Esophagus muscularis mucosa (tissue), 4 donors: ENCODE measurements at places on chromosomes 6 and 20.

DNA sequence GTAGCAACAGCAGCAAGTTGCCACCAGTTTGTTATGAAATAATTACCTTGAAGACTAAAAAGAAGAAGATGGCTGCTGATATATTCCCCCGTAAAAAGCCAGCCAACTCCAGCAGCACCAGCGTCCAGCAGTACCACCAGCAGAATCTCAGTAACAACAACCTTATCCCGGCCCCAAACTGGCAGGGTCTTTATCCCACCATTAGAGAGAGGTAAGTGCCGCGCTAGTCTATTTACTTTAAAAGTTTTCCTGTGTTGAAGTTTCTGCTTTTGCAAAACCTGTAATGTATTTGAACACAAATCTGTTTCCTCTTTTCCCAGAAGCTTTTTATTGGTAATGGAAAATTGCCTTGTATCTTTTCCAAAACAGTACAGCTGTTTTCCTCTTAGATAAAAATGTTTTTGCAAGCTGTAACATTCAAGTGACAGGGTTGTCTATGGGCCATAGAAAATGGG is 725 bp downstream of the BTBD3 start:
- no peak for DNase-seq
- peak overlapping the region; percentile 31 for H3K4me3 ChIP-seq
- peaks cover 9% of the 10 kb centered on the region for H3K36me3 ChIP-seq
- H3K27ac ChIP-seq = peak overlapping the region; percentile 21
- H3K4me1 ChIP-seq = peaks cover 42% of the 10 kb centered on the region

DNA sequence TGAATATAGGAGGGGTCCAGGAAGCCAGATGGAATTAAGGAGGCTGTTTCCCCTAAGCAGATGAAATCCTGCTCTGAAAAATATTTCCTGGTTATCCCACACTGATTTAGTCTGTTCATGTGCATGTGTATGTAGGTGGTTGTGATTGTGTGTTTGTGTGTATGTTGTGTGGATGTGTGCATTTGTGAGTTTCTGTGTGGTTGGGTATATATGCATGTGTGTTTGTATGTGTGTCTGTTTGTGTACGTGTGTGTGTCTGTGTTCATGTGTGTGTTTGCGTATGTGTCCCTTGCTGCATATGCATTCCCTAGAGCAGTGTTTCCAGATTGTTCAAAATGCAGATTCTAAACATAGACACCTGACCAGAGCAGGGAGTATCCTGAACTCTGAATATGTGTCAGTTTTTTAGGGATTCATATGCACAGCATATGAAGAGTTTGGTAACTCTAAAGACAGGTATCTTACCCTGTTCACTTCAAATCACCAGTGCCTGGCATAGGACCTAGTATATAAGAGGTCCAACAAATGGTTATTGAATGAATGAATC is 239.8 kb downstream of the MAFB start:
- no peak for DNase-seq
- H3K4me3 ChIP-seq = no peak overlapping the region
- no peaks in the 10 kb centered on the region for H3K36me3 ChIP-seq
- no peaks in the 10 kb centered on the region for H3K4me1 ChIP-seq

- H3K4me1 ChIP-seq = peaks cover 96% of the 10 kb centered on the region
These were observed 18.2 kb downstream of the BCL2L1 start for GRCh38 chr20:31704225-31705119.

DNA sequence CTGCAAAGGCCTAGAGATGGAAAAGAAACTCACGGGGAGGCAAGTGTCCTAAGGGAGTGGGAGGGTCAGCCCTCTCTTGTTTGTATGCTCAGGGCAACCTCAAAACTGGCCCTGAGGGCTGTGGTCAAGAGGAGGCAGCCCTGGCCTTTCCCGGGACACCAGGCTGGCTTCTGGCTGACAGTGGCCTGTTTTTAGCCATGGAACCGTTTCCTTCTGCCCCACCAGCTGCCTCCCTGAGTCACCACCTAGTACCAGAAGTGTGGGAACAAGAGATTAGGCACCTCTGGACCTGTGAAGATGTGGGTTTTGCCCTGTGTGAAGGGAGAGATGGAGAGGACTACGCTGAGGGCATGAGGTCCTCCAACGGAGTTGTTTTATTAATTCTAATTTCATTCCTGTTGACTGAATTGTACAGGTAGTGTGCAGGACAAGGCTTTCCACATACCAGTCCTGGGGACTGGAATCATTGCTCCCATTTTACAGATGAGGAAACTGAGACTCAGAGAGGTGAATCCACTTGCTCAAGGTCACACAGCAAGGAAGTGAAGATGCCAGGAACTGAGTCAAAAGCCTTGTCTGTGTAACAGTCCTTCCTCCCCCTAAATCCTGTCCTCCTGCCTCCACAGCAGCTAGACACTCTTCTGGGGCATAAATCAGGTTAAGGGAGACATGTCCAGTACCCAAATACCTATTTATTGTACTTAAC is 5.5 kb downstream of the FOXS1 start:
- H3K27me3 ChIP-seq = no peaks in the 10 kb centered on the region
- H3K27ac ChIP-seq = no peak overlapping the region
- no peaks in the 10 kb centered on the region for H3K36me3 ChIP-seq
- DNase-seq = no peak
- no peak overlapping the region for H3K4me3 ChIP-seq

DNA sequence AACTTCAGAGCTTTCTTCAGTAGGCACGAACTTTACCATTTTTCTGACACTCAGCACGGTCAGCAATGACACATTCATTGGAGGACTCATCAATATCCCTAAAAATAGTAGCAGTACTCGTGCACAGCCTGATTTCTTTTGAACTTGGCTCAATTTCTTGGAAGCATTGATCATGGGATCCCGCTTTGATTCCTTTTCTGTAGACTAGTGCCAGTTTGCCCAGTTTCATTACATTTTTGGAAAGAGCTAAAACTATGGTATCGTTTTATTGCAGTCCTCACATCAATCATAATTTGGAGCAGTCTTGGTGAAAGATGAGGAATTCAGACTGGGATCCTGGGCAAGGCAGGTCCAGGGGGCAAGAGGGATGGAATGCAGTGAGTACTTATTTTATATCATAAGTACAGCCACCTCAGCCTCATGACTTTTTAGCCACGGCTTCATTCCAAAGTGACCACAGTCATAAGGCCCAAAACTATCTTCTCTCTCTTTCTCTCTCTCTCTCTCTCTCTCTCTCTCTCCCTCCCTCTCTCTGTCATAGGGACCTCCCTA is 170.9 kb upstream of the AKAP12 start:
- H3K27me3 ChIP-seq = no peaks in the 10 kb centered on the region
- no peaks in the 10 kb centered on the region for H3K36me3 ChIP-seq
- H3K27ac ChIP-seq = peak overlapping the region; percentile 77
- peaks cover 27% of the 10 kb centered on the region for H3K4me1 ChIP-seq
- no peak overlapping the region for H3K4me3 ChIP-seq
- DNase-seq = peak; percentile 75

DNA sequence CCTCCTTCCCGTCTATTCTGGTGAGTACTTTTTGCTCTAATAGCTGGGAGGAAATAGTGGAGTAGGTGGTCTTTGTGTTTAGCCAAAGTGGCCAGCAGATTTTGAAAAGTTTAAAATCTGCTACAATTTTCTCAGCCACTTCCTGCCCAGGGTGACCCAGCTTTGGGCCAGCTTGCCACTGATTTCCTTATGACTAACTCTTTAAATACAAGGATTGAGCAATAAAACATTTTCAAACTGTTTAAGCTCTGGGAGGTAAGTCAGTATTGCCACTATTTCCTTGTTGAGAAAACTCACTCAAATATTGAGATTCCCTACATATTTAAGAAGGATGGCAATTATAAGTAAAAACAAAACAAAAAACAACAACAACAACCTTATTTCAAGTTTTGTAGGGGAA is 54.5 kb downstream of the TRMT11 start:
- H3K4me3 ChIP-seq = no peak overlapping the region
- H3K27me3 ChIP-seq = no peaks in the 10 kb centered on the region
- H3K36me3 ChIP-seq = peaks cover 26% of the 10 kb centered on the region
- H3K4me1 ChIP-seq = peaks cover 35% of the 10 kb centered on the region
- peak overlapping the region; percentile 14 for H3K27ac ChIP-seq
